ENCODE measurements at places on chromosomes 6 and 20. TPM values are rescaled to one million over a fixed set of nuclear protein-coding genes. Genes with fewer than 3 reads are reported as not detected.

DNA sequence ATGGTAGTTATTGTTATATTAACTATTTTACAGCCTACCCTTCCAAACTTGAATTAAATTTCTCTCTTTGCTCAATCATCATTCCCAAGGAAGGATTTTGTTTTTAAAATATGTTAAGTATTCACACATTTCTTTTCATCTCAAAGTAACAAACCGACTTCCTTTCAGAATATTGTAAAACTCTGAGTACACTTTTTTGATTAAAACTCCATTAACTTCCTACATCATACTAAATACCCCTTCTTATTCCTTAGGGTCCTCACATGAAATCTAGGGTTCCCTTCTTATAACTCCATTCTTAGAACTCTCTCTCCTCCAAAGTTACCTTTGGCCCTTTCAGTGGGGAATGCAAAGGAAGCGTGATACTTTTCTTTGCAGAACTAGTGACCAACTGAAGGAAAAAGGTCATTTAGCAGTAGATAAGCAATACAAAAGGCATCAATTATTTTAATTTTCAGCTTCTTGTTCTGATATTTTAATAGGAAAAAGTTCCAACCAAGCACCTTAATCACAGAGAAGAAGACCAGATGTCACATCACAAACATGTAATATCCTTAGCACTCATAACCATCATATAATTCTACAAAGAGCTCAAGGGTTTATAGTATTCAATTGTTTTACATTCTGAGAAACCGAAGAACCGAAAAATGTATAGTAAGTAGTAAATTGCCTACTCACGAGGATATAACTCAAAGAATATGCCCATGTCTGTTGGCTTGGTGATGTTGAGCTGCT, 494 bp downstream of the RHAG start:
- no peak overlapping the region for H3K4me3 ChIP-seq
- no peak for DNase-seq
- peaks cover 15% of the 10 kb centered on the region for H3K4me1 ChIP-seq
- no peaks in the 10 kb centered on the region for H3K36me3 ChIP-seq
- no peak overlapping the region for H3K27ac ChIP-seq

DEFB124 gene
- total RNA-seq: not detected

GRCh38 chr20:38057351-38057972, 23.9 kb downstream of the RPRD1B start:
- peaks cover 84% of the 10 kb centered on the region for H3K36me3 ChIP-seq
- peak; percentile 88 for DNase-seq

- 0 out of 2 replicates have a peak, but pooled peaks cover 1% of the 10 kb centered on the region for H3K27me3 ChIP-seq
- no peaks in the 10 kb centered on the region for H3K36me3 ChIP-seq
Observed at GRCh38 chr20:64078934-64079272, 415 bp downstream of the RGS19 start.

DNA sequence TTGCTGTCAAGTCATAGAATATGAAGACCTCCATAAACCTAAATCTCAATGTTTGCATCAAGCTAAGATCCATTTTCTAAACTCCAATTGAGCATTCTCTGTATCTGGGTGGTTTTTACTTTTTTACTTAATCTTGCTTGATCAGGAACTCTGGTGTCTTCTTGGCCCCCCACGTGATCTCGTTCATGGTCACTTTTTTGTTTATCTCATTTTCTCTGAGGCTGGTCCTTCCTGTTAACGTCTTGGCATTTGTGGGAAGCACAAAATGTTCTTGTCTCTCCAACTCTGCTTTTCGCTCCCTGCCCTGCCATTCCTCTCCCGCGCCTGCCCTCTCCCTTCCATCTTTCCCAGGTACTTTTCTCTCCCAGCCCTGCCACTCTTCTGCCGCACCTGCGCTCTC, 14.0 kb upstream of the MAPRE1 start:
- H3K4me1 ChIP-seq: no peaks in the 10 kb centered on the region
- no peak for DNase-seq
- H3K27ac ChIP-seq: no peak overlapping the region
- H3K27me3 ChIP-seq: no peaks in the 10 kb centered on the region
- H3K36me3 ChIP-seq: peaks cover 18% of the 10 kb centered on the region

DNA sequence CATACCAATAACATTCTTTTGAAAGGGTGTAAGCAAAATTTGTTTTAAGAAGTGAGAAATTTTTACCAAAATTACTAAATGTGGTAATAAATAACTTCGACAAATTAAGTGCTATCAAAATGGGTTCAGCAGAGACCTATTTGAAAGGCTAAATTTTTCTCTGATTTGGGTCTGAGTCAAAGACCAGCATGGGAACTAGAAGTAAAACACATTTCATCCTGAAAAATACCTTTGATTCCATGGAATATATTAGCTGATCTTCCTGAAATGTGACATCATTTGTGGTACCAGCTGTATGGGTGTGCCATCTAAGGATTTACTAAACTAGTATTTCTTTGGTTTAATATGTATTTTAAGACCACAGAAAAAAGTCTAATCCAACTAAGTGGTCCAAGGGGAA, 63.6 kb downstream of the BLOC1S5 start:
- no peaks in the 10 kb centered on the region for H3K36me3 ChIP-seq
- H3K27me3 ChIP-seq: no peaks in the 10 kb centered on the region
- DNase-seq: no peak
- H3K4me3 ChIP-seq: no peak overlapping the region
- no peak overlapping the region for H3K27ac ChIP-seq

PLA2G7 gene
- total RNA-seq: not detected

Data from HepG2 (cell line).